ENCODE measurements at places on chromosomes 12 and 14.

GRCh38 chr14:93163564-93163963, 21.1 kb downstream of the MOAP1 start:
- no peak for DNase-seq

GRCh38 chr14:72451054-72451972, 442.6 kb downstream of the DPF3 start:
- no peak for DNase-seq

GRCh38 chr14:104633276-104634137, 28.9 kb upstream of the TMEM179 start:
- no peak for DNase-seq

DNA sequence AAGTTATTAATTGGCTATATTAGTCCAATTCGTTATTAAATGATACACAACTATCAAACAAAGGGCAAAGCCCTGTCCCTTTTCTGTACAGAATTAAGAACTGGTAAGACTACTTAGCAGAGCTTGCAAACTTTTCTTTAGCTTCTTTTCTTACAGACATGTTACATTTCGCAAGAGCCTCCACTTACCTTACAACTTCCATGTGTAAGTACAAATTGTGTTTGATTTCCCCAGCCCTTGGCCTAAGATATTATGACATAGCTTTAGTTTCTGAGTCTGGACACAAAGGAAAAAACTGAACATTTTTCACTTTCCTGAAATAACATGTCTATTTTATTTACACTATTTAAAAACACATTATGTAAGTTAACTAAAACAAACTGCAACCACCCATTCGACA, 1.7 kb downstream of the ATF7 start:
- DNase-seq: peak; percentile 11

DNA sequence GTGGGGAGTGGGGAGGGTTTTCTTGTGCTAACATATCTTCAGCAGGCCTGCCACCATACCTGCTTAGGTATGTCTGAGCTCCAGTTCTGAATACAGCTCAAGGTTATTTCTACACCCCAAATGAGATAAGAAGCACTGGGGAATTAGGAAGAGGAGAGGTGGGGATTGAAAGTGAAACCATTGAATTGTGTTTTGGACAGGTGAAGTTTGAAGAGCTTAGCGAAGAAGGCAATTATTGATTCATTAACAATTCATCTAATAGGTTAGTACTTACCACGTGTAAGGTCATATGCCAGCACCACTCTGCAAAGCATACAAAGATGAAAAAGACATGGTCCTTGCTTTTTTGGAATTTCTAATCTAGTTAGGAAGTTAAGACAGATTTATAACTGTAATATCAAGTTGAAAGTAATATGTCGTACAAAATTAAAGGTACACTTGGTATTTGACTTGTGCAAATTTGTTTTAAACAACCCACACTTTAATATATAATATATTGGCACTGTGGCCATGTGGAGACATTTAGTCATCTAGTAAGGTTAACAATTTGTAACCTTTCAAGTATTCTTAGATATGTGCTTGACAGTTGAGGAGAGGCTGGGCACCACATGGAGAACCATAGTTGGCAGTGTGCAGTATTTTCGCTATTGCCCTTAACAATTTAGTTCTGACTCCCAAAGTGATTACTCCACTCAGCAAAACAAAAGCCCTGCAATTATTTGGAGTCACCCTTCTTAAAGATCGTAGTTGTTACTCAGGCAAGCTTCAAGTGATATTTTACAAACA, 3.6 kb downstream of the SMCO3 start:
- no peak for DNase-seq

DNA sequence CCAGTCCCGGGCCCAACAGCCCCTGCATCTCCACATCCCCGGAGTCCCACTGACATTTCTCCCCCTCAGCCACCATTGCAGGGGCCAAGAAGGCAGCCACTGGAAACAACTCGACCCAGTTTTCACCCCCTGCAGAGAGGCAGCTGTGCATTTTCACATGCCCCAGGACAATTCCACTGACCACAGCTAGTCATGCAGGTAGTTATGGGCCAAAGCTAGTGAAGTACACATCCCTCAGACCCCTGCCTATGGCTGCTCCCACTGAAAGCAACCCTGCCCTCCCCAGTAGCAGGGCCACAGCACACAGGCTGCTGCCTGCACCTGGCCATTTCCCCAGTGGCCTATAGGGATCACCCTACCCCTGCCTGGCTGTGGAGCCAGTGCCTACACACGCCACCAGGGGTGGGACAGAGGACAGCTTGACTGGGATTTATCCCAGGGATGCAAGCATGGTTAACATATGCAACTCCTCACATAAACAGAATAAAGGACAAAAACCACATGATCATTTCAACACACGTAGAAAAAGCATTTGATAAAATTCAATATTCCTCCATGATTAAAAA, 154.0 kb downstream of the NDUFA12 start:
- no peak for DNase-seq

DNA sequence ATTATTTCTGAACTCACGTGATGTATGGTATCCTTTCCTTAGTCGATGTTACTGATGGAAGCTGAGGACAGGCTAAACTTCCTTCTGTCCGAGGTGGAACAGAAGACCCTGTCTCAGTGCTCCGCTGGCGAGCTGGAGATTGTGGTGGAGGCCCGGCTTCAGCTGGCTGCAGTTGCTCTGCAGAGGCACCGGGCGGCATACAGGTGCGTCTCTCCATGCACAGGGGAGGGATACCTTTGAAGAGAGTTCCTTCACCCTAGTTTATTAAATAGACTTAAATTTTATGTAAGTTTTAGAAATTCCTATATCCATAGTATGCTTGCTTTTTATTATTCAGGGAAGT, 186.7 kb upstream of the NEDD1 start:
- DNase-seq: peak; percentile 5

GRCh38 chr12:122834921-122835749, at the start of gene HIP1R:
TSS of gene HIP1R (plus strand) at chr12:122835457. CDS start at chr12:122835551, 94 bp downstream.
- DNase-seq: no peak

GRCh38 chr12:109461049-109461845, 15.9 kb downstream of the KCTD10 start:
- DNase-seq: peak; percentile 95

DNA sequence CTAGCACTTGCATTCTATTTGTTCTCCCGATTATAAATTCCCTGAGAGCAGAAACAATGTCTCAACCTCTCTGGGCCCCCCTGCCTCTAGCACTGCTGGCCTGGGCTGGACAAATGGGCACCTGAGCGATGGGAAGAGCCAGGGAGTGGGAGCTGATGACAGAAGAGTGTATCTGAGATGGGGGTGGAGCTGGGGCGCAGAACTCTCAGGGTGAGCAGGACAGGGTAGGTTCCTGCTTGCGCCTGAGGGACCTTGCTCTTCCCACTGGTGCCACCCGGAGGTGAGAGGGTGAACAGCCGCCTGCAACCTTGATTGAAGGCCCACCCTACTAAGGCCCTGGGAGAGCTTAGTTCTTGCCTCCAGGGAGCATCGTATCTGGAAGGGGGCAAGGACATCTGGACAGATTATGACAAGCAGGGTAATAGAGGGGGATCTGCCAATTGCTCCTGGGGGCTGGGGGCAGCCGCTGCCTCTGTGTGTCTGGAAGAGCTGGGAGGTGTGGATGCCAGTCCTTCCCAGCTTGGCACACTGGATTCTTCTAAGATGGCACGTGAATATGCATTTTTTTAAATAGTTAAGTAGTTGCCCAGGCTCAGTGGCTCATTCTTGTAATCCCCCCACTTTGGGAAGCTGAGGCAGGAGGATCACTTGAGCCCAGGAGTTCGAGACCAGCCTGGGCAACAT, 43.0 kb upstream of the TSPAN9 start:
- peak; percentile 58 for DNase-seq

DNA sequence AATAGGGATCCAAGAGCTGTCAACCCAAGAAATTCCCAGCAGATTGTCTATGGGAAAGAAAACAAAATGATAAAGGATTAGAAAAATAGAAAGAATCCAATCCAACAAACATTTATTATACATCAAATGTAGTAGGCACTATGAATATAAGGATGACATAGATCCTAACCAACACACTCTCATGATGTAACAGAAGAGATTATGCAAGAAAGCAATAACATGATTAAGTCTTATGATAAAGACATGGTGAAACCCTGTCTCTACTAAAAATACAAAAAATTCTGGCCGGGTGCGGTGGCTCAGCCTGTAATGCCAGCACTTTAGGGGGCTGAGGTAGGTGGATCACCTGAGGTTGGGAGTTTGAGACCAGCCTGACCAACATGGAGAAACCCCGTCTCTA, 2.7 kb downstream of the MED6 start:
- DNase-seq: peak; percentile 65

GRCh38 chr12:2013527-2014223, 9.4 kb upstream of the DCP1B start:
- no peak for DNase-seq

- no peak for DNase-seq
Measured at GRCh38 chr12:67069451-67070306, 199.5 kb upstream of the CAND1 start.

DNA sequence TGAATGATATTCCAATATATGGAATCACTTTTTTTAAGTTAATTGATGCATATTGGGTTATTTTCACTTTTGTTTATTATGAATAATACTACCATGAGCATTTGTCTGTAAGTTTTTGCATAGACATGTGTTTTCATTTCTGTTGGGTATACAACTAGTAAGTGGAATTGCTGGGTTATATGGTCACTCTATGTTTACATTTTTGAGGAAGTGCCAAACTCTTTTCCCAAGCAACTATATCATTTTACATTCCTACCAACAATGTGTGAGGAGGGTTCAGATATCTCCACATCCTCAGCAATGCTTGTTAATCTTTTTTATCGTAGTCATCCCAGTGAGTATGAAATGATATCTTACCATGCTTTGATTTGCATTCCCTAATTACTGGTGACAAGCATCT, 64.0 kb downstream of the MON2 start:
- no peak for DNase-seq

GRCh38 chr12:98420461-98420860, 94.9 kb upstream of the TMPO start:
- DNase-seq: no peak

GRCh38 chr14:89589400-89590118, 172.5 kb upstream of the FOXN3 start:
- DNase-seq: peak; percentile 79

DNA sequence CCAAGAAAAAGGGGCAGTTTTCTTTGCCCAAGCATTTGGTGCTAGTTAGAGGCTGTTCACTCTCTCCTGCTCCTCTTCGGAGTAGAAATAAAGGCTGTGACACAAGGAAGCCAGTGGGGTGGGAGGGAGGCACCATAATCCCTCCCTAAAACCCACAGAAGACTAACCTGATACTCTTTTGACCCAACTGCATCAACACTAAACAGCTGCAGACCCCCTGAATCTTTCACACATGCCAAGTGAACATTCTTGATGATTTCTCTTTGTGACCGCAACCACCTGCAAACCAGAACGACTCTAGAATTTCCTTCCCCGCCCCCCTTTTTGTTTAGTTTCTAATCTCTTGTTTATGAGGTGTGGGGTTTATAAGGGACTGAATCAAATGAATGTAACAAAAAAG, 175.8 kb upstream of the BCL2L14 start:
- no peak for DNase-seq

DNA sequence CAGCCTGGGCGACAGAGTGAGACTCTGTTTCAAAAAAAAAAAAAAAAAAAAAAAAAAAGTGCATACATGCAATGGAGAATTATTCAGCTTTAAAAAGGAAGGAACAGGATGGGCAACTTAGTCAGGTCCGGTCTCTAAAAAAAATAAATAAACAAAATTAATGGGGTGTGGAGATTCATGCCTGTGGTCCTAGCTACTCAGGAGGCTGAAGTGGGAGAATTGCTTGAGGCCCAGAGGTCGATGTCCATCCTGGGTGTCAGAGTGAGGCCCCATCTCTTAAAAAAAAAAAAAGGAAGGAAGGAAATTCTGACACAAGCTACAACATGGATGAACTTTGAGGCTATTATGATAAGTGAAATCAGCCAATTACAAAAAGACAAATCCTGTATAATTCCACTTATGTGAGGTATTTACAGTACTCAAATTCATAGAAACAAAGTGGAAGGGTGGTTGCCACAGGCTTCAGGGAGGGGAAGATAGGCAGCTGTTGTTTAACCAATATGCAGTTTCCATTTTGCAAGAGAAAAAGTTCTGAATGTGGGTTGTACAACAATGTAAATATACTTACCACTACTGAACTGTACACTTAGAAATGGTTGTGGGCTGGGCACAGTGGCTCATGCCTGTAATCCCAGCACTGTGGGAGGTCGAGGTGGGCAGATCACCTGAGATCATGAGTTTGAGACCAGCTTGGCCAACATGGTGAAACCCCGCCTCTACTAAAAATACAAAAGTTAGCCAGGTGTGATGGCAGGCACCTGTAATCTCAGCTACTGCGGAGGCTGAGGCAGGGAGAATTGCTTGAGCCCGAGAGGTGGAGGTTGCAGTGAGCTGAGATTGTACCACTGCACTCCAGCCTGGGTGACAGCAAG, 12.3 kb upstream of the APOF start:
- DNase-seq: peak; percentile 20

DNA sequence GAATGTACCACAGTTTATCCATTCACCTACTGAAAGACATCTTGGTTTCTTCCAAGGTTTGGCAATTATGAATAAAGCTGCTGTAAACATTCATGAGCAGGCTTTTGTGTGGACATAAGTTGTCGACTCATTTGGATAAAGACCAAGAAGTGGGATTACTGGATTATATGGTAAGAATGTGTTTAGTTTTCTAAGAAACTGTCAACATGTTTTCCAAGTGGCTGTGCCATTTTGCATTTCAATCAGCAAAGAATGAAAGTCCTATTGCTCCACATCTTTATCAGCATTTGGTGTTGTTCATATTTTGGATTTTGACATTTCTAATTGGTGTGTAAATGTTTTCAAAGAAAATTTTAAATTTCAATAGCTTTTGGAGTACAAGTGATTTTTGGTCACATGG, 27.3 kb upstream of the KLRF1 start:
- no peak for DNase-seq

- no peak for DNase-seq
Measured at GRCh38 chr14:104425763-104426646, 153.6 kb upstream of the C14orf180 start.

DNA sequence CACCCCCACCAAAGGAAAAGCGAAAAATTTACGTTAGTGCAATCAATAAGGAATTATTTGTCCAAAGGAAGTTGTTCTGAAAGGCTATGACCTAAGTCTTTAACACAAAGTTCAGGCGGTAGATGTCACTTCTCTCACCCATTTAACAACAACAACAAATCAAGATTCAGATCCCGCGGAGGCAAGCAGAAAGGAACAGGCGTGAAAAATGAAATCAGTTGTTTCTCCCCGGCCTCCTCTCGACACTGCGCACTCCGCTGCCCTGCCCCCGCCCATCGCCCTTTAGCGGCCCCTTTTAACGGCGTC, 1.4 kb downstream of the DENND5B start:
- peak; percentile 49 for DNase-seq

GRCh38 chr12:52004042-52004648, 2.6 kb upstream of the TAMALIN start:
- DNase-seq: peak; percentile 51

- DNase-seq: no peak
Measured at GRCh38 chr12:124790650-124791400, 72.8 kb downstream of the SCARB1 start.

DNA sequence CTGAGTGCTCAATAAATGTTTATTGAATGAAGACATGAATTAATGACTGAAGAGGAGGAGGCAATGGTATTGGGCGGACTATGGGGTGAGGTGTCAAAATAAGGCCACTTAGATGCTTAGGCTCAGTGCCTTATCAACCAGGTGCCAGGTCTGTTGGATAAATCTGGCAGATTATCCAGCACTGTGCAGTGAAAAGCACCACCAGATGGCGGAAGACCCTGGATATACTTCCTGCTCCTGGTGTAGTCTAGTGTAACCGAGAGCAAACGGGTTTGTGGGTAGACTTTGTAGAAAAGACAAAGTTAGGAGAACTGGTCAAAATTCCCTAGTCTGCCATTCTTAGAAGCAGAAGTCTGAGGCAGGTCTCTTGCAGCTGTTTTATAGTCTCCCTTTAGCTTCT, 306.3 kb downstream of the ATP23 start:
- no peak for DNase-seq
